ENCODE measurements at places on chromosomes 2 and 18. TPM values are rescaled to one million over a fixed set of nuclear protein-coding genes. Genes with fewer than 3 reads are reported as not detected.

The PRSS56 gene
- 0.38 TPM for total RNA-seq

The IL36RN gene
- total RNA-seq = not detected

The RTP5 gene
- not detected for total RNA-seq

The SF3B1 gene
- total RNA-seq = 276 TPM

The PROKR1 gene
- total RNA-seq = not detected

The GPBAR1 gene
- 0.25 TPM for total RNA-seq

The SCYGR4 gene
- not detected for total RNA-seq

All from SJCRH30 (cell line).